Caco-2 (cell line): ENCODE measurements at places on chromosomes 2 and 18. TPM values are rescaled to one million over a fixed set of nuclear protein-coding genes. Genes with fewer than 3 reads are reported as not detected.

DNA sequence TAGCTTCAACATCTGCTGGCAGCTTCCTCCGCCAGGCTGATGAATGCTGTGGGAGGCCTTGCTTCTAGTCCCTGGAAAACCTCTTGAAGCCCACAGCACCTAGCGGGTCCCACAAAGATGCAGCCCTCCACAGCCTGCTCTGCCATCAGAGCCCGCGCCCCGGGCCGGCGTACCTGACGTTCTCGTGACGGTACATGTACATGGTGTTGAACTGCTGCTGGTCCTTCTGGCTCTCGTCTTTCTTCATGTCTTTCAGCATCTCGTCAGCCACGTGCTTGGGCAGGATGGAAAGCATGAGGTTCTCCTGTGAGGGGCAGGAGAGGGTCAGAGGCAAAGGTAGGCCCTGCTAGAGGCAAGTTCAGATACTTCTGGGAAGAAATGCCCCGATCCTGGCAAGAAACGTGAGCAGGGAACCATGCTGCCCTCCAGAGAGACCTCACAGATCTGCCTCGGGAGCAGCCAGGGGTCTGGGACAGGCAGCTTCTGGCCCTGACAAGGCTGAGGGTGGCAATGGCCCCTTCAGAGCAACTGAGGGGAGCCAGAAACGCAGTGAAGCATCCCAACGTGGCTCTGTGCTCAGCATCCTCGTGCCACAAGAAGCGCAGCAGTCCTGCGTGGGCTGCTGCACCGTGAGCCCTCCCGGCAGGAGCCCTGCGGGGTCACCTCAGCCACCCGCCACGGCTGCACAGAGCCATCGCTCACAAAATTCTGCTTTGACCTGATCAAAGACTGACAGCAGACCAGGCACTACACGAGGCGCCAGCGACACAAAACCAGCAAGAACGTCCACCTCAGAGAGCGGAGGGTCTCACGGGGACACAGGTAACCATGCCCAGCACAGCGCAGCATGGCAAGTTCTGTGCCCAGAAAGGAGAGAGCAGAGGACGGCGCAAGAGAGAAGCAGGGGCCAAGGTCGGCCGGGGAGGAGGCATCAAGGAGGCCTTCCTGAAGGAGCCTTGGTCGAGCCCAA is 49.1 kb downstream of the CENPO start:
- no peaks in the 10 kb centered on the region for H3K4me1 ChIP-seq
- no peaks in the 10 kb centered on the region for H3K36me3 ChIP-seq
- DNase-seq: no peak
- H3K4me3 ChIP-seq: no peak overlapping the region

DNA sequence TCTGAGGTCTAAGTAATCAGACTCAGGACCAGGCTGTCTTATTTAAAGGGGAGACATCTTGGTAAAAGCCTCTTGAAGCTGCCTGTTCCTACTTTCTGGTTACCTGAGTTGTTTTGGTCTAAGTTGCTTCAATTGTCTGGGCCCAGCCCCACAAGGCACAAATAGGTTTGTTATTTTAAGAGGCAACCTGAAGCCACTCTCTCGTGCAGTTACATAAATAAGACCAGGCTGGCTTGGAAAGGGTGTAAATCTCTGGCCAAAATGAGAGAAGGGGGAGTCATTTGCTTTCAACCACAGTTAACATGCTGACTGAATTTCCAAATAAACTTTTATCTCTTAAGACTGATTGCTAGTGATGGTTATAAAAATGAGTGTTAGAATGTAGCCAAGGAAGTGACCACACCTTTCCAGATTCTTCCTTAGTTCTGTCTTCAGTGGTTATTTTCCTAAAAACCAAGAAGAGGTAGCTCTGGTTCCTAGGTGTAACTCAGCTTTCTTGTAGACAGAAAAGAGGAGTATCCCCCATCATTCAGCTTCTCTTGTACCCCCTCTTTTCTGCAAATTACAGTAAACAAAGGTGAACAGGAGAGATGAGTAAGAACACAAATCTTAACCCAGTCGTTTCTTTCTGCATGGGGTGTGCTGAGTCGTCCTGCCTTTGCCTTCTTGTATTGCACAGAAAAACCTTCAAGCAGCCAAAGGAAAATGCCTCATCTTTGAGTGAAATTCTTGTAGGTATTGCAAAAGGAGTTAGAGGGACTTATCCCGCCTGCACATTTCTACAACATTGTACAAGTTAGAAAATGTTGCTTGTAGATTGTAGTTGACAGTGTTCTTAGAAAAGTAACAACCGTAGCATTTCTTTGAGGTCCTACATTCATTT is 161.5 kb upstream of the NT5C1B start:
- no peak overlapping the region for H3K27ac ChIP-seq
- no peak for DNase-seq
- H3K36me3 ChIP-seq: no peaks in the 10 kb centered on the region
- H3K27me3 ChIP-seq: no peaks in the 10 kb centered on the region
- H3K4me3 ChIP-seq: no peak overlapping the region
- no peaks in the 10 kb centered on the region for H3K4me1 ChIP-seq

LINC00305 gene
- total RNA-seq: not detected in 2 replicates

PSTPIP2 gene
- total RNA-seq: 13.3 and 13.7 TPM in 2 replicates

UGT1A7 gene
- 0.18 and 0.63 TPM in 2 replicates for total RNA-seq

DNA sequence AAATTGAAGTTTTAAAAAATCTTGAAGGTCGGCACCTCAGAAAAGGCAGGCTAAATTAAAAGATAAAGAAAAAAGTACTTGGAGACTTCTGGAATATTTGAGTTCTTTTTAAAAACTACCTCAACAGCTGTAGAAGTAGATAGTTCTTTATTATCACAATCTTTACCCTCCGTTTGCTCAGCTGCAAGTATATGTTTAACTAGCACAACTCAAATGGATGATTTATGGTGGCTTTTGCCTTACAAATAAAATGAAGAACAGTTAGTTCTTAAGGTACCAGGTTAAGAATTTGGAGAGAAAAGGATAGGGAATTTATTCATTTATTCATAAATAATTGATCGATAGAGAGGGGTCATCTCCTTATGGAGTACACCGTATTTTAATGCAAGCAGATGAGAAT is 237.6 kb upstream of the FOSL2 start:
- DNase-seq: peak; percentile 38
- H3K36me3 ChIP-seq: peaks cover 1% of the 10 kb centered on the region
- peak overlapping the region; percentile 87 for H3K27ac ChIP-seq
- no peak overlapping the region for H3K4me3 ChIP-seq

DNA sequence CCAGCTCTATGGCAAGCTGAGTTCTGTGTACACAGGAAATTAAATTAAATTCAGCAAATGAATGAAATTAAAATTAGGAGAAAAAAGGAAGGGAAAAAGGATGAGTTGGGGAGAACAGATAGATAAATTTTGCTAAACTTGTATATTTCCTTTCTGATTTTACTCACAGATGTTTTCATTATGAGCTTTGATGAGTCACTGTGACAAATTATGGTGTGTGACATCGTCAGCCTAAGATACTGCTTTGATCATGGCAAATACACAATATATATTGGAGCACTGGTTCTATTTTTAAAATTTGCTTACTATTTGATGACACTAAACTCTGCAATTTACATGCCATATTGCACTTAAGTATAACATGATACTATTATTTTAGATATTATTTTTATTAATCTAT is 464.6 kb upstream of the SPHKAP start:
- H3K36me3 ChIP-seq: no peaks in the 10 kb centered on the region
- no peak for DNase-seq
- H3K27ac ChIP-seq: no peak overlapping the region
- no peaks in the 10 kb centered on the region for H3K27me3 ChIP-seq

ZC3H15 gene
- total RNA-seq: 97.2 and 98.1 TPM in 2 replicates

REG3A gene
- 0.45 and 1.1 TPM in 2 replicates for total RNA-seq

MAPK4 gene
- total RNA-seq: 0.63 and 0.88 TPM in 2 replicates

GRCh38 chr18:59917422-59917821 is 17.6 kb downstream of the PMAIP1 start:
- H3K4me3 ChIP-seq: no peak overlapping the region
- H3K36me3 ChIP-seq: no peaks in the 10 kb centered on the region
- no peaks in the 10 kb centered on the region for H3K27me3 ChIP-seq
- H3K4me1 ChIP-seq: no peaks in the 10 kb centered on the region
- DNase-seq: no peak

DNA sequence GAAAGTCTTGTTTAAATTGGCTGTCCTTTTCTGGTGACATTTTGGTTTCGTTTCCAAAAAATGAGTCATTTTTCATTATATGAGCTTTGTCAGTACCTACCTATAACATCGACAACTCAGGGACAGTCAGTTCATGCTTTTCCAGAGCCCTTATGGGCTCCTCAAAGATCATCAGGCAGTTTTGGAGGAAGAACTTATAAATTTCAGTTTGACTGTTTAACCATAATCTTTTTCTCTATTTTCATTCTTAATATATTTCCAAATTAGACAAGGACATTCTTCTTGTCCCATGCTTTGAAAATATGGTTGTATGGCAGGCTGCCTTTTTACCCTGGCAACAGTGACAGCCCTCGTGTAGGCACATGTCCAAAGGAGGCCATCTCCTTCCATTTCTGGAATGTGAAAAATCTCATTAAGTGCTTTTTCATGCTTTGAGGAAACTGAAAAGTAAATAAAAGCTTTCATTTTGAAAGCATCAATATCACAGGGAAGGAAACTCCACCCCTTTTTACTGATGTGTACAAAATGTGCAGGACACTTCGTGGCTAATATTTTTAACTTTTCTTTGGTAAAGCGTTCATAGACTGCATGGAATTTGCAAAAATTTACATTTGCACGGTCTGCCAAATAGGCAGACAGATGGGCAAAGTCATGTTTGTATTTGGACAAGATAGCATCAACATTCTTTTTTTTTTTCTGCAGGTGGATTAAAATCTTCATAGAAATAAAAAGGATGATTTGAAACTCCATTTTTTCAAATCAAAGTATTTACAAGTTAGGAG is 7.2 kb upstream of the PROC start:
- no peaks in the 10 kb centered on the region; the same call in 1 of the 2 replicates for H3K36me3 ChIP-seq
- H3K4me3 ChIP-seq: no peak overlapping the region
- peaks cover 35% of the 10 kb centered on the region for H3K4me1 ChIP-seq
- no peaks in the 10 kb centered on the region for H3K27me3 ChIP-seq
- peak; percentile 47 for DNase-seq

DNA sequence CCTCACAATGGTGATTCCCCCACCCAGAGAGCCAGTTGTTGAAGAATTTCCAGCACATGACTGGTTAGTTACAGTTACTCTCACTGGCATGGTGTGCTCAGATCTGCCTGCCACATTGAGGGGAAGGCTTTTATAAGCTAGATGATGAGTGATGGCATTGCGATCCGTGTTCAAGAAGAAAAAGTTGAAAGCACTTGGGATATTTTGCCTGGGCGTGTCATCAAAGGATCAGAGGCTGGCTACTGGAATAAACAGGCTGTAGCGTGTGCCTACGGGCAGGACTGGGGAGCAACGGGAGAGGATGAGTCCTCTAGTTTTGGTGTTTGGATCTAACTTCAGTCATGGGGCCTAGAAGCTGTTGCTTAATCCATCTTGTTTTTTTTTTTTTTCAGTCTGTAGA is 175.0 kb downstream of the SETBP1 start:
- no peak for DNase-seq
- H3K27ac ChIP-seq: no peak overlapping the region
- no peaks in the 10 kb centered on the region for H3K36me3 ChIP-seq
- H3K27me3 ChIP-seq: no peaks in the 10 kb centered on the region

GCA gene
- total RNA-seq: 29.2 and 29.4 TPM in 2 replicates

- H3K27ac ChIP-seq: no peak overlapping the region
- no peaks in the 10 kb centered on the region for H3K27me3 ChIP-seq
- no peaks in the 10 kb centered on the region for H3K36me3 ChIP-seq
- no peak for DNase-seq
- H3K4me3 ChIP-seq: no peak overlapping the region
These were observed 7.6 kb upstream of the FARSB start for GRCh38 chr2:222663479-222663878.

DNA sequence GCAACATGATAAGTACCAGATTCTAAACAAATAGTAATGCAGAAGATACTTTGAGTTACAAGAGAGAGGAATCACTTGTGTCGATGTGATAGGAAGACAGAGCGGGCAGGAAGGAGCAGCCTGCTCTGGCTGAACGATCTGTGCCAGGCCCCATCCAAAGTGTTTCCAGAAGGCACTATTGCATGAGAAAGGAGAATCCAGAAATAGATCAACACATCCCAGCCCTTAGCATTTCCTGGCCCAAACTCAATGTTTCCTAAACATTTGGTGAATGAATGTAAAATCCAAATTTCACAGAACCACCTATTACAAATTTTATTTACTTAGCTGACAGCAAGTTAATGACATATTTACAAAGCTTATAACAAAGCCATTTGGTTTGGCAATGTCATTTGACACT is 257.2 kb downstream of the TXNL1 start:
- H3K27ac ChIP-seq: no peak overlapping the region
- no peaks in the 10 kb centered on the region for H3K27me3 ChIP-seq
- H3K4me1 ChIP-seq: no peaks in the 10 kb centered on the region
- H3K36me3 ChIP-seq: no peaks in the 10 kb centered on the region

IL1A gene
- not detected in 2 replicates for total RNA-seq

GRCh38 chr2:31920962-31921361 is 89.8 kb downstream of the MEMO1 start:
- H3K27ac ChIP-seq: no peak overlapping the region
- no peaks in the 10 kb centered on the region for H3K27me3 ChIP-seq
- H3K36me3 ChIP-seq: peaks cover 1% of the 10 kb centered on the region; the same call in 1 of the 2 replicates
- no peak overlapping the region for H3K4me3 ChIP-seq
- DNase-seq: no peak
- peaks cover 29% of the 10 kb centered on the region for H3K4me1 ChIP-seq

GRCh38 chr2:205984381-205984780 is 101.6 kb downstream of the INO80D start:
- no peak overlapping the region for H3K4me3 ChIP-seq
- DNase-seq: no peak
- H3K27ac ChIP-seq: no peak overlapping the region
- H3K27me3 ChIP-seq: no peaks in the 10 kb centered on the region
- H3K36me3 ChIP-seq: no peaks in the 10 kb centered on the region

DNA sequence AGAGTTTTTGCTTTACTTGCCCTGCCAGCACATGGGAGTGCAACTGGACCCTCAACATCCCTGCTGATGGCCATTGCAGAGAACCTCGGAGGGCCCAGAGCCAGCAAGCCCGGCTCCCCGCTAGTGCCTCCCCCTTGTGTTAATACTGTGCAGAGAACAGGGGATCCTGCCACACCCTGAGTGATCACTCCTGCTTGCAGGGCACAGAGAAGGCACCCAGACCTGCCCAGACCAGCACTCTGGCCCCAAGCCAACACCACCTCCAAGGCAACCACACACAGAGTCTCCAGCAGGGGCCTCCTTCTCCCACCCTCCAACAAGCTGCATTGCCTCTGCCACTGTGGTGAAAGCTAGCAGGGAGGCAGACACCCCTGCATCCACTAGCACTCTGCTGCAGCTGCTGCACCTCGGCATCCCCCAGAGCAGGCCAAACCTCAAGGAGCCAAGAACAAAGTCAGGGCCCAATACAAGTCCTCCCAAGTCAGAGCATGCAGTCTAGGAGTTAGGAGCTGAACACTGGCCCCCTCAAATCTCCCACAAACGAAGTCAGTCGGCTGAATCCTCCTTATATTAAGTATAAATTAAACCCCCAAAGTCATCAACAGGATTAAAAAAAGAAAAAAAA is 157.7 kb downstream of the CCDC178 start:
- H3K4me1 ChIP-seq: no peaks in the 10 kb centered on the region
- H3K27me3 ChIP-seq: no peaks in the 10 kb centered on the region
- no peak overlapping the region for H3K27ac ChIP-seq
- H3K36me3 ChIP-seq: no peaks in the 10 kb centered on the region
- DNase-seq: no peak

- no peaks in the 10 kb centered on the region for H3K36me3 ChIP-seq
- H3K4me1 ChIP-seq: peaks cover 5% of the 10 kb centered on the region; the same call in 1 of the 2 replicates
- no peak overlapping the region for H3K4me3 ChIP-seq
- no peak for DNase-seq
- no peak overlapping the region for H3K27ac ChIP-seq
These were observed 8.1 kb upstream of the CCL20 start for GRCh38 chr2:227805578-227805977.

CCDC141 gene
- 11.5 and 16.6 TPM in 2 replicates for total RNA-seq
